ENCODE measurements at places on chromosomes 12 and 14.

DNA sequence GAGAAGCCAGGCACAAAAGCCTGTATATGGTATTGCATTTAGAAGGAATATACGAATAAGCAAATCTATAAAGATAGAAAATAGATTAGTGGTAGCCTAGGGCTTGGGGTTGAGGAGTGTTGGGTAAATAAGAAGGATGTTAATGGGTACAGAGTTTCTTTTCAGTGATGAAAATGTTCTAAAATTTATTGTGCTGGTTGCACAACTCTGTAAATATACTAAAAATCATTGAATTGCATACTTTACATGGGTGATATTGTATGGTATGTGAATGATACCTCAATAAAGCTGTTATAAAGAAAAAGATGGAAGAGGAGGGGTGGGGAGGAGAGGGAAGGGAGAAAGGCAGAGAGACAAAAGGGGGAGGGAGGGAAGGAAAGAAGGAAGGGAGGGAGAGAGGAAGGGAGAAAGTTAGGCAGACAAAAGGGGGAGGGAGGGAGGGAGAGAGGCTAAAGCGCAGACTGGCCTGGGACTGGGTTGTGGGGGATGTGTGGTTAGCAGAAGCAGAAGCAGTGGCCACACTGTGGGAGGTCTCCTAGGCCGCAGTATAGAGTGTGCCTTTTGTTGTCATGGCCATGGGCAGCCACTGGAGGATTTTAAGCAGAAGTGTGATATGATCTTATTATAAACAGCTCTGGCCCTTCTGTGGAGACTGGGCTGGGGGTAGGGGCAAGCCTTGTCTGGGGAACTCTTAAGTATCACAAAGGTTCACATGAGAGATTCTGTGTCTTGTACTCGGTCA is 73.6 kb upstream of the ELK3 start:
- no peak for DNase-seq

- DNase-seq, result peak; percentile 78
Measured at GRCh38 chr14:103801459-103801858, 45.9 kb downstream of the PPP1R13B start.

DNA sequence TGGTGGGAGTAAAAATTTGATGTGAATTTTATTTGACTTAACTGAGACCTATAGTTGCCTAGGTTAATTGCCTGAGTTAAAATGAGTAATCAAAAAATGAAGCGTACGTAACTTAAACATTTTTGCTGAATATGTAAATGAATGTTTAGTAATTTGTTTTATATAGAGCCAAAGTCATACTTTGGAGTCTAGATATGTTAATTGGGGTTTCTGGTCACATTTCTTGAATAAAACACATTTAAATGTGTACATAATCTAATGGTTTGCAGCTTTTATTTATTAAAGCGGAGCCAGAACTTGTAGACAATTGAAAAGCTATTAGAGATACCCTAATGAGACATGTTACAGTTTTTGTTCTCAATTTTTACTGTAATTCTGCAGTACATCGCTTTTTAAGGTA is 71.2 kb downstream of the AEBP2 start:
- no peak for DNase-seq

GRCh38 chr14:51089278-51089677 is 5.6 kb downstream of the TRIM9 start:
- DNase-seq, result no peak

DNA sequence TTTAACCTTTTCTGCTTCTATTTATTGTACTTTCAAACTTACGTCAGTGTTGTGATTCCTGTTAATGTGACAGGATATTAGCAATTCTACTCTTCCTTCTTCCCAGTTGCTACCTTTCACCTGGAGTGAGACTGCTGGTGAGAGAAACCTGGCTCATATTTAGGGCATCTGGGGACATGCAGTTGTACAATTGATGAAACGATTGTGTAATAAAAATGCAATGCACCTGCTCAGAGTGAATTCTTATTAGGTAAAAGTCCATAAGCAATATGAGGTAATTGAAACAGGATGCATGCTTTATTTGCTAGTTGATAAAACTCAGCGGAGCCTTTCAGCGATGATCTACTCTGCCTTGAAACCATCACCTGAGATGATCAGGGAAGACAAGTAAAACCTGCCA is 116.1 kb upstream of the FBXO33 start:
- no peak for DNase-seq

DNA sequence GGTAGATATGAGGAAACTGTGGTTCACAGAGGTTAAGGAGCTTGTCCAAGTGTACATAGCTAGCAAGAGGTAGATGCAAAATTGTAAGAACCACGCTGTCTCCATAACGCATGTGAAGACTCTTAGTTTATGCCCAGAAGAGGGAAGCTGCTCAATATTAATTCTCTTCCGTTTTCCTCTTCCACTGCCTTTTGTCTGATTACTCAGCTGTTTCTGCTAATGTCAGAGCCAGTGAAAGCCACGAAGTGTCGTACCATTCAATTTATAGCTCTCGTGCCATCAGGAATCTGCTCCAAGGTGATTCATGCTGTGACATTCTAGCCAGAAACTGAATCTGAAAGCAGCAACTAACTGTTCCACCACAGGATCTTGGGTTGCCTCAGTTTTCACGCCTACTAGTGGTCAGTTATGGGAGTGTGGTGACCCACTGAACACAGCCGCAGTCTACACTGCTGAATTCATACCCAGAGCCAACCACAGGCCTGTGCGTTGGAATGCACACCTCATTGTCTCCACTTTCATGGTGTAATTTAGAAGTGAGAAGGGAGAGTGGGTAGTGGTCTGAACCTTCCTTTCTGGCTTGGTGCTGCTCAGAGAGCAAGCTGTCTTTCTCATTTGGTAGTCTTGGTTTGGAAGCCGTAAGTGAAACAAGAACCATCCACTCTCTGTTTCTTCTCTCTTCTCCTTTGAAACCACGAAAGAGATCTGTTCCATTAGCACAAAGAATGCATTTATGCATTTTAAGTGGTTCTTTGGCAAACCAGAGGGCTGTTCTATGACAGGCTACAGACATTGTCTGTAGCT is 74.2 kb upstream of the NAP1L1 start:
- DNase-seq, result peak; percentile 88
